Sigmoid colon (tissue), 7 donors: ENCODE measurements at places on chromosomes 7 and 10.
A peak's percentile ranks its signal among the peaks of the same experiment; 100 is the strongest.

DNA sequence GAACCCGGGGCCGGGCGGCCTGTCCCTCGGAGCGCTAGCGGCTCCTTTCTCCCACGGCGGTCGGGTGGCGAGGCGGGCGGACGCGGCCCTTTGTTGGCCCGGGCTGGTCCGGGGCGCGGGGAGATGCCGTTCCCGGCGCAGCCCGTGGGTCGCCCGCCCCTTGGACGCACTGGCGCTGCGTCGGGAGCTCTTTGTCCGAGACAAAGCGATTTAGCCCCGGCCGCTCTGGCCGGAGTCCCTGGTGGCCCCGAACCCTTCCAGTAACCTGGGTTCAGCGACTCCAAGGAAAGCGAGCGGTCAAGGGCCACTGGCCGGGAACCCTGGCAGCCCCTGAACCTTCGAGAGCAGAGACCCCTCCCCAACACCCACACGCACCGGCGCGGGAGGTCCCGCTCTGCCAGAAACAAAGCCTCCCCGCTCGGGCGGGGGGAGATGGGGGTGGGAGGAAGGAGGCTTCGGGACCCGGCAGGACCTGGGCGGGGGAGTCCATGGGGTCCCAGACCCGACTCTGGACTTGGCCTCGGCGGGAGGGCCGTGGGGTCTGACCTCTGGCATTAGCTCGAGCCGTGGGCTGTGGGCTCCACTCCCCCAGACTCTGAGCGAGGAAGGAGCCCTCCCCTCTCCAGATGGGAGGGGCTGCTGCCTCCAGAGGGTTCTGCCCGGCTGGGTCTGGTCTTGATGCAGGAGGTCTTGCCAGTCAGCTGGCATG is 836 bp downstream of the DPYSL4 start:
- DNase-seq: no peak

DNA sequence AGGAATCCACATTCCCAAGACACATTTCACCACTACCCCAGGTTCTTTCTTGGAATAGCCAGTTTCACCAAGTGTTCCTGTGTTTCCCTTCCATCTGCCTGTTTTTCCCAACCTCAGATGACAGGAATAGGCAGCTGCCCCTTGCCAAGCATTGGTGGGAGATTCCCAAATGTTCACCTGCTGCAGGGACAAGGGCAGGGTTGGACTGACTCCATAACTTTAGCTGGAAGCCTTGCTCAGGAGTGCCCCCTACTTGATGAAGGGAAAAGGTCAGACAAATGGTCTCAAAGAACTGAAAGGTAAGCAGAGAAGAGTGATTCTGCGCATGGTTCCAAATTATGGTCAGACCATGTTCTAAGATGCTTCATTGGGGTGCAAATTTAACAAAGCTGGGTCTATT is 45.1 kb upstream of the LYZL1 start:
- DNase-seq: no peak

GRCh38 chr10:78236416-78237015 is 202.9 kb downstream of the RPS24 start:
- DNase-seq: no peak

DNA sequence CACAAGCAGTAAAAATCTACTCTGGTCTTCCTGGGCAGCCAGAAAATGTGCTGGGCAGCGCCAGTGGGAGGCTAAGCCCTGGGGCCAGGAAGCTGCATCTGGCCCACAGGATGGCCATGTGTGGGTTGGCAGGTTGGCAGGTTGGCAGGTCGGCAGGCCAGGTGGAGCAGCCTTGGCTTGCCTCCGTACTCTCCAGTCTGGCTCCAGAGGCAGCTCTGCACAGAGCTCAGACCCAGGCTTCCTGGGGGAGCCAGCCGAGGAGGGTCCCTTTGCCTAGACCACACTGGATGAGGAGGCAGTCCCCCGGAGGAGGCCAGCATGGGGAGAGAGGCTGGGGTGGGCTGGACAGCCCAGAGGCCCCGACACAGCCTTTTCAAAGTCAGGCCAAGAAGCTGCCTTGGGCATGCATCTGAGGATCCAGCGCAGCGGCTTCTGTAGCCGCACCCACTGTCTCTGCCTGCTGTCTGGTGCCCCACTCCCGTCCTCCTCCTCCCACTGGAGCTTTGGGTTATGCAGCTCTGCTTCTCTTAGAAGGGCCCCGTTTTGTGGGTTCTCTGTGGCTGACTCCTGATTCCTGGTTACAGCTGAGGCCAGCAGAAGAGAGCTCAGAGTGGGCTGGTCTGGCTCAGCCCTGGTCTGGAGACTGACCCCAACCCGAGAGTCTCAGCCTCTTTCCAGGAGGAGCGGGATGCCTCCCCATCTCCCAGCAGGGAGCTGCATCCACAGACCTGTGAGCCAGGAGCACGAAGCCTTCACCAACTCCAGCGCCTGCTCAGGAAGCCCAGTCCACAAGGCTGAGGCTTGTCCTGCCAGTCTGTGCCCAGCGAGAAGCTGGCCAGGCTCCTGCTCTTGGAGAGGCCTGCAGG is 44.6 kb downstream of the CFAP46 start:
- peak; percentile 53 for DNase-seq

- DNase-seq: no peak
Observed at GRCh38 chr7:138825049-138825721, 27.2 kb upstream of the ATP6V0A4 start.

DNA sequence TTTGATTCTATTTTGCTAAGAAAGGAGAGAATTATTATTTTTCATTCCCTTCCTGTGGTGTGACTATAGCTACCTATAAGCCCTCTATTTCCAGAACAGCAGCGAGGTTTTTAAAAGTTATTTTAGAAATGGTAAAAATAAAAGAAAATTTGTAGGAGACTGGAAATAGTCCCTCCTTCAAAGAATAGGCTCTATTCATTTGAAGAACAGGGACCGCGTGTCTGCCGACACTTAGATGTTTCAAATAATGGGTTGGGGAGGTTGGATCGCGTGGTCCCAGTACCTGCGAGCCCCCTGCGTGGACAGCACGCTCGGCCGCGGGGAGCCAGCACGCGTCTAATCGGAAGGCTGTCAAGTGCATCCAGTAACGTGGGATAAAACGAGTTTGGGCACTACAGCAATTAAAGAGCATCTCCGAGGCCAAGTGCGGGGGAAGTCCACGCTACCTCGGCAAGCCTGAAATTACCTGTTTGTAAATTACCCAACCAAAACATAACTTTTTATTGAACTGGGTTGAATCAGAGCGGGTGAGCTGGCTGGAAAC is 1.0 kb downstream of the CACNA2D1 start:
- DNase-seq: peak; percentile 60

GRCh38 chr10:3499120-3499519 is 285.9 kb downstream of the KLF6 start:
- no peak for DNase-seq

DNA sequence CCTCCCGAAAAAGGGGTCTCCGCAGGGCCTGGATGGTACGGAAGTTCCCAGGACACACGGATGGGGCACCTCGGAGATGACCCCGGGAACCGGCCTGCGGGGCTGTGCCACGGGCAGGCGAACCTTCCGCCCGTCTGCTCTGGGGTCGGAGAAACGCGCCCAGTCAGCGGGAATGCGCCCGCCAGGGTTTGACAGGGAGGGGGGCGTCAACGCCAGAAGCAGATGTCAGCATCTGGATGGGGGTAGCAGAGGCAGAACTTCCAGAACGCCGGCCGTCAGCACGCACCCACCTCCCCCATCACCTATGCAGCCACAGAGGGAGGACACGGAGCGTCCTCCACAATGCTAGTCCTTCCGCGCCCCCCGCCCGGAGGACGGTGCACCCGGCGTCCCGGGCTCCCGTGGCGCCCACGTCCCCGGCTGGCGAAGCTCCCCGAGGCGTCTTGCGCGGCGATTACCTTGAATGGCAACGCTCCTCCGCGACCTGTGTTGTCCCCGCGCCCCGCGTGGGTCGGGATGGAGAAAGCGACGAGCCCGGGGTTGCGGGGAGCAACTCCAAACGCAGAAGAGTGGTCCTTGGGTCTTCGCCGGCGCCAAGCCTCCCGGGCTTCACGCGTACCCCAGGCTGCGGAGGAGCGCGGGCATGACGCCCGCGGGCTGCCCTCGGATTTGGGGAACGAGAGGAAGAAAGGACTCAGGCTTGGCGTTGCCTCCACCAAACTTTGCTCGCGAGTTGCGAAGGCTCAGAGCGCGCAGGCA is 561 bp downstream of the FGFR2 start:
- peak; percentile 76 for DNase-seq

- DNase-seq: no peak
Observed at GRCh38 chr10:67140641-67141040, 214.8 kb downstream of the LRRTM3 start.

DNA sequence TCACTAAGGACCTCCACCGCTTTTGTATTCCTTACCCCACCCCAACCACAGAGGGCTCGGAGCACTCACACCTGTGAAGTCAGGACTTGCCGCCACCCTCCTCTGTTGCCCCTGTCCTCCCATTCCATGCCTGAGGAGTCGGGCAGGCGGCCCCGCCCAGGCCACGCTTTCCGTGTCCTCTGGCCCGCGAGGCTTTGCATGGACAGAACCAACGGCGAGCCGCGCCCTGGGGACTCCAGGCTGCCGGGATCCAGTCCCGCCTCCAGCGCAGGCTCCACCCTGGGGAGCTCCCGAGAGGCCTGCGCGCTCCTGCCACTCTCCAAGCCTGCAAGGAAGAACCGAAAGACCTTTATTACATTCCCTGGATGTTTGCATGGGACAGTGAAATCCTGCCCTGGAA is 366.4 kb upstream of the POM121L12 start:
- DNase-seq: no peak

GRCh38 chr7:31260851-31261250 is 79.7 kb downstream of the NEUROD6 start:
- no peak for DNase-seq

DNA sequence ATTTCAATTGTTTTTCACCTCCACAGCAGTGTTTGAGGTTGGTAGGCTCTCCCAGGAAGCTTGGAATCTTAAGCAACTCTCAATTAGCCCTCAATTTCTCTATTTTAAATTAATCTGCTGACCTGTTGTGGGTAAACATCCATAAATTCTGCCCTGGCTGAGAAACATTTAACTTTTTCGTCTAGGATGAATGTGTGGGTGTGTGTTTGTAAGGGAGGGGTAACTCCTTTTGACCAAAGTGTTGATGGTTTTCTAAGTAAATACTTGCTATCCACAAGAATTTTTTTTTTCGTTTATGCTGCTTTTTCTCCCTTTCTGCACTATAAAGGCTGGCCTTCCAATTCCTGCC is 973 bp downstream of the PPP3CB start:
- DNase-seq: no peak

- no peak for DNase-seq
Observed at GRCh38 chr10:74705358-74705980, 120.9 kb upstream of the KAT6B start.

- DNase-seq: no peak
Observed at GRCh38 chr10:11682851-11683250, 59.3 kb upstream of the ECHDC3 start.

DNA sequence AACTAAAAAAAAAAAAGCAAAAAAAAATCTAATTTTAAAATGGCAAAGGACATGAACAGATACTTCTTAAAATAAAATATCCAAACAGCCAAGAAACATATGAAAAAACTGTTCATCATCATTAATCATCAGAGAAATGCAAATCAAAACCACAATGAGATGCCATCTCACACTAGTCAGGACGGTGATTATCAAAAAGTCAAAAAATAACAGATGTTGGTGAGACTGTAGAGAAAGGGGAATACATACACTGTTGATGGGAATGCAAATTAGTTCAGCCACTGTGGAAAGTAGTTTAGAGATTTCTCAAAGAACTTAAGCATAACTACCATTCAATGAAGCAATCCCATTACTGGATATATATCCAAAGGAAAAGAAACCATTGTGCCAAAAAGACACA is 30.2 kb downstream of the COBL start:
- no peak for DNase-seq

DNA sequence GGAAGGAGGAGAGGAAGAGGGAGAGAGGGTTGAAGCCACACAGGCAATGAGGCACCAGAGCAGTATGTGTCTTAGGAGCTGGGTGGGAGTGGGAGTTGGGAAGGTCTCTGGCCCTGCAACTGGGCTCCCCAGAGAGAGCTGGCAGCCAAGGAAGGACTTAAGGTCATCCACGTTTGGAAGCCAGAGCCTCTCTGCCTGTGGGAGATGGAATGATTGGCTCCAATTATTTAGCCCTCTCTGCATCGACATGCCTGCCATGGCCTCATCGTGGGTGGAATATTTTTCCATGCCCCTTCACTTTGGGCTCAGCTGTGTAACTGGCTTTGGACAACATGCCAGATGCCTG is 478.5 kb downstream of the RPS24 start:
- no peak for DNase-seq

DNA sequence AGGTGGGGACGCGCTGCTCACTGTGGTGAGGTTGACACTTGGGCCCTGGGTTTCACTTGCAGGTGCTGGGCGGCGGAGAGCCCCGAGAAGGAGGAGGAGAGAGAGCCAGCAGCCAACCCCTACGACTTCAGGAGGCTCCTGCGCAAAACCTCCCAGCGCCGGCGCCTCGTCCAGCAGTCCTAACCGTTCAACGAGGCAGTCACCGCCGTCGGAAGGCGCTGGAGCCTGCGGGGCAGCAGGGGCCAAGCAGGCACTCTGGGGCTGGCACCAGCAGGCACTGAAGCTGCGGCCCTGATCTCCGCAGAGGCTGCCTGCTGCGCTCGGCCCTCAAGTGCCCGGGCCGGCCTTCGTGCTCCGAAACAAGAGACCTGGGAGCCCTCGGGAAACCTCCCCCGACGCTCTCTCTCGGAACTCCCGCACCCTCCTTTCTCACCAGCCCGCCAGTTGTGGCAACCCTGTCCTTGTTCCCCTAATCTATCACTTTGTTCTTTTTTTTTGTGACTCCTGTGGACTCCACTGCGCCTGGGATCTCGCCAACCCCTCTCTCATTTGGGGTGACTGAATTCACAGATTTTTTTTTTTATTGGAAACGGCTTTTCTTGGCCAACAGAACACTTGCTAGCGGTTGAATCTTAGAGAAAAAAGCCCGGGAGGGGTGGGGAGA is 4.7 kb upstream of the GAD2 start:
- DNase-seq: no peak

DNA sequence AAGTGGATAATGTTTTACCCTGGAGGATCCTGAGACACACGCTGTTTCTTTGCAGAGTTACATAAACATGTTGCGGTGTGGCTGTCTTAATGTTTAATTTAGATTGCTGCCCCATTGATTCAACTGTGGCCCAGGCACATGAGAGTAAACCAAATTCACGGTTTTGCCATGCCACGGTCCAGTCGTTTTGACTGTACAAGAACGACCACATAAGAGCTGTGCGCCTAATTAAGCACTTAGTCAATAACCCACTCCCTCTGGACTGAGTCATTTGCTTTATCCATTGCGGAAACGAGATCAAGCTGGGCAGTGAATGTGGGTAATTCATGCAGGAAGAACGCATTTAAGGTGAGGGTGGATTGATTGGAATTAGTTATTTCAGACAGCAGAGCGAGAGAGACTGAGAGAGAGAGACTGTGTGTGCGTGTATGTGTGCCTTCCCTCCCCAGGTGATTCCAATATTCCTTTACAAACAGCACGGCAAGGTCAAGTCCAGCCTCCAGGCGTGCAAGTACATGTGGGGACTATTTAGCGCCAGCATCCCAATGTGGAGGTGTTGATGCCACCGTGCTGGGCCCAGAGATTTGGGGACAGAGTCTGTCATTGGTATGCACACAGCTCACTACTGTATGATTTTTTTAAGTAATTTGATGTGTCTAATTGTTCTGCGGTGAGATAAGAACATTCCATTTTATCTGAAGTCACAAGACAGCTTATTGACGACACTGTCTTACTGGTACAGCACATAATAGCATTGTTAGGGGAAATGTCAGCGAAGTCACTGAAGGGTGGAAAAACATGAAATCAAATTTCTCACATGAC is 8.4 kb upstream of the TEX36 start:
- DNase-seq: no peak

- no peak for DNase-seq
Observed at GRCh38 chr10:42781893-42782445, 626 bp upstream of the BMS1 start.

- DNase-seq: peak; percentile 73
Observed at GRCh38 chr10:99917963-99918825, 91.6 kb downstream of the DNMBP start.

- DNase-seq: no peak
Observed at GRCh38 chr7:116588225-116588624, 63.4 kb downstream of the CAV1 start.
